H4 (cell line): ENCODE measurements at places on chromosomes 7 and 10. TPM values are rescaled to one million over a fixed set of nuclear protein-coding genes. Genes with fewer than 3 reads are reported as not detected.

The GIMAP8 gene
- not detected in 2 replicates for total RNA-seq

The SLC16A12 gene
- 0.08 and 0.12 TPM in 2 replicates for total RNA-seq

The PPA1 gene
- 301 and 357 TPM in 2 replicates for total RNA-seq

The TLX1 gene
- total RNA-seq, result not detected in 2 replicates

The C7orf33 gene
- total RNA-seq, result not detected in 2 replicates

The CARD11 gene
- total RNA-seq, result 0.04 TPM in 1 of 2 replicates, not detected in the other

The CRHR2 gene
- not detected in 2 replicates for total RNA-seq

The COL1A2 gene
- total RNA-seq, result 0.46 and 2.2 TPM in 2 replicates
